ENCODE measurements at places on chromosomes 2 and 18.

DNA sequence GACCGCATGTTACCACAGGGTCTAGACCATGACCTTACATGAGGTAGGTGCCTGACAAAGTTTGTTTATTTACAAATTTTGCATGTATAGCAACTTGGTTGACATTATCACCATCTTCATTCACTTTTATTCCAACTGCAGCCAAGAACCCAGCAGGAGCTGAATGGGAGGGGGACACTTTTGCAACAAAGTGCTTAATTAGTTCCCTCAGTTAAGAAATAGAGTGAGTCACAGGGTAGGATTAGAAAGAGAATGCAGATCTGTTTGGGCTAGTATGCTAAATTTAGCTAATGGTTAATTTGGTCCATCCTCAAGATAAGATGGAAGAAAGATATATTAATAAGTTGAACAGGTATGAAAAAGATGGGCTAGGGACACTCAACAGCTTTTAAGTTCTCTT, 678.9 kb downstream of the ARHGAP15 start:
- DNase-seq = no peak

- no peak for DNase-seq
Measured at GRCh38 chr2:55204536-55204935, 27.6 kb downstream of the CLHC1 start.

DNA sequence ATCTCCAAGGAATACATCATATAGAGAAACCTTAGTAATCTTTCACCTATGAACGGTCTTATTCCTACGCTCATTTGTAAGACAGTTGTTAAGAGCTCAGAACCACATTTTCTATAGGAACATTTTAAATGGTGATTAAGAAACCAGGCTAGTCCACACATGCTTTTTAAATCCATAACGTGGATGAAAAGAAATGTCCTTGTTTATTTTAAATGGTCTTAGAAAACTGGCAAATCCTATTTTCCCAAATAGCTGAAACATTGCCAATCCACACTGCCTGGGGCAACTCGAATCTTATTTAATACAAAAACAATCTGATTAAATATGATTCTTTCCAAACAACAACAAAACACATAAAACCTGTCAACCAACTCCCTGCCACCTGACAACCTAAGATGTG, 23.7 kb downstream of the METTL8 start:
- DNase-seq = peak; percentile 33

DNA sequence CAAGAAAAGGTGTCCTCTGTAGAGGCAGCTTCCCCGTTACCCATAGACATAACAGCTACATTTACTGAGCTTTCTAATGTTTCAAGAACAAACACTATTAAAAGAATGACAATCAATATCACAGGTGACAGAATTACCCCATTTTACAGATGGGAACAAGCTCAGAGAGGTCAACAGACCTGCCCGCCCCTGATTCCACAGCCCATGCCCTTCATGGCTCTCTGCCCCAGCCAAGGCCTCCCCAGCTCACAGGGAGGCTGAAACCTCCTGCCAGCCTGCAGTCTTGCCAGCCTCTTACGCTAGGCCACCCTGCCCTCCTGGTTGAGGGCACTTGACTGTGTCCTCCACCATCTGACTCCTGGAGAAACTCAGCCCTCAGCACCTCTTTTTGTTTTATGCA, 19.1 kb upstream of the SLC35F6 start:
- no peak for DNase-seq

All from muscle of leg (tissue), 16 donors.